CD4-positive, CD25-positive, alpha-beta regulatory T cell (primary cell): ENCODE measurements at places on chromosomes 1 and 21.

DNA sequence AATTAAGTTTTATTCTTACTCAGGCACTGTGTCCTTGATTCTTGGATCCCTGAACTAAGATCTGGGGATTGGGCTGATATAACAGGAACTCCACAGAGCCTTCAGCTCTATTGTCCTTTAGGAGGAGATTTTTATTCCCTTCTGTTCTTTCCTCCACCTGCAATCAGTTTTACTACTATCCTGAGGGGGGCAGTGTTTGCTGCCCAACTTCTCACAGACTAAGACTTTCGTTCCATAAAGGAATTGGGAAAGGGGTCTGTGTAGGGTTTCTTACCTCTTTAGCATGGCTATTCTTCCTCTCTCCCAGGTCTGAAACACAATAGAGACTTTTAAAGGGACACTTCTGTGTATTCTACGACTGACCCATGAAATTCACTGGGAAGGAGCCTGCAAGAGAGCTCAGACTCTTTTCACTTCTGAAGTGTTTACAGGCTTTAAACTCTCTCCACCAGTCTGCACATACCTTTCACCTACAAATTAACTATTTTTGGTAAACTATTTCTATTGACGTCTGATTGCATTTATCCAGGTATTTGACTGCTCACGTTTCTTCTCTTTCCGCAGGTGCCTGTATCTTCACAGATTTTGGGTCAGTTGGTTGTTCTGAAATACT, 103.3 kb upstream of the DEPDC1 start:
- no peak for DNase-seq

DNA sequence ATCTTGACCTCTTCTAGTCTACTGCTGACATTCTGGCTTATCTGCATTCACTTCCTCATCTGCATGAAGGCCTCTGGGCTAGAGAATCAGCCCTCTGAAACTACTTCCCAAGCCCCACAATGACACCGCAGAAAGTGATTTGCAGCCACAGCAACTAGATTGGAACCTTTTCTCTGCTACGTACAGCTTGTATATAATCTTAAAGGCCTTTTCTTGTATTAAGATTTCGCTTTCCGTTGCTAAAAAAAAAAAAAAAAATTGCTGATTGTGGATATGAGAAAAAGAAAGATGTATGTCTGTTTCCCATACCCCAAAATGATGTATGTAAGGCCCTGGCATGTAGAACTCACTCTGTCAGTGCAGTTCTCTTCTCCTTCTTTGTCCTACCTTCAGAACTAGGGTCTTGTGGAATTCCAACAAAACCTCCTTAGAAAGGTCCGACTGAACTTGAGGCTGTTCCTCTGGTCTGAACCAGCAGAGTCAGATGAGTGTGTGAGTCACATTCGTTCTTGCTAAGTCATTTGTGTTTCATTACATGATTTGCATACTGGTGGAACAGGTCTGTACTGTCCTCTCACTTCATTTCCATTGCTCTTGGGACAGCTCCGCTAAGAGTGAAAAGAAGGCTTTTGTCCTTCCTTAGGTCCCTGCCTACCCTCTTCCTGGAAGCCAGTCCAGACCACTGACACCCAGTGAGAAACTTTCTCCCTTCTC, 62.7 kb downstream of the PLPP3 start:
- no peak for DNase-seq

DNA sequence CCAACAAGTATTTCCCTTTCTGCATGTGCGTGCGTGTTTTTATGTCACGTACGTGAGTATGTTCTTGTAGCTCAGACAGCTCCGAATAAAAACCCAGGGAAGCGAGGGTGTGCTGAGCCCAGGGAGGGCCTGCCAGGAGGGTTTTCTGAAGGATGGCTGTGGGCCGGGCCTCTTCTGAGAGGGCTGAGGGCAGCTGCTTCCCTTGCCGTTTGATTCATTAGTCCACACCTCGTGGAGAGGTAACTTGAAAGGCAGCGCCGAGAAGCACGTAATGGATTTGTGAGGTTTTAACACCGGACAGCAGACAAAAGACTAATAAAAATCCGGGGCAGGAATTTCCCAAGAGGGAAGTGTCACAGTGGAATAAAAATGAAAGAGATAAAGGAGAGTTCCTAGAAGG, 29.5 kb downstream of the CD247 start:
- DNase-seq: no peak

- DNase-seq: no peak
Measured at GRCh38 chr1:223339861-223340260, 24.1 kb downstream of the SUSD4 start.

DNA sequence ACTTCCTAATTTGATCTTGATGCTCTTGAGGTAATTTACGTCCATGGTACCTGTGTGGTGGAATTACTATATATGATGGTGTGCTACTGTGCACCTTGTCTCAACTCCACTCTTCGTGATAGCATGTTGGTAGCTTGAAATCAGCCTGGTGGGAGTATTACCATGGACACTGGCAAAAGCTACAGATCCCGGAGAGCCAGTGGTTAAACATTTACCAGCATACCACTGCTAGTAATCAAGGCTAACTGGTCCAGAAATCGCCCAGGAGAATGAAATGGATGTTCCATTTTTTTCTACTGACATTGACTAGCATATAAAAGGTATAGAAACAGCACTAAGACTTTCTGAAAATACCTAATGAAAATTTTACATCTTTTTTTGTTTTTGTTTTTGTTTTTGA, 30.6 kb downstream of the ELK4 start:
- no peak for DNase-seq

DNA sequence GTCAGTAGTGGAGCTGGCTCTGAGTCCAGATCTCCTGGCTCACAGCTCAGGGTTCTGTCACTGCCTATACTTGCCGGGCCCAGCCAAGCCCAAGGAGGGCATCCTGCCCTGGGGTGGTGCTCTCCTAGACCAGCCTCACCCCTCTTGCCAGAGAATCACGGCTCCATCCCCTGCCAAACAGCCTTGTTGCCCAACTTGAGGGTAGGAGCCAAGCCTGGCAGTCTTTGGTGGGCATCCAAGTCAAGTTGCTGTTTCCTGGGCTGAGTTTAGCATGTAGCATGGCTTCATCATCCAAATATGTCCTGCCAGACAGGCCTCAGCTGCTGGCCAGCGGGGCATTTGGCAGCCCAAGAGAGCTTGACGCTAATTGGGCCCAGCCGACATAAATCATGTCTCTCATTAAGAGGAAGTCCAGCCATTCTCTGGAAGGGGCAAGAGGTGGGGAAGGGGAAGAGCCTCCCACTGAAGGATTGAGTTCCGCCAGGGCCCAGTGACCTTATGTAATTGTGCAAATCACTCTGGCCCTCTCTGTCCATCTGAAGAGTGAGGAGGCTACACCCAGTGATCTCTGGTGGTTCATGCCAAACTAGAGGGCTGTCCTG, 22.6 kb upstream of the TRABD2B start:
- no peak for DNase-seq

GRCh38 chr1:30920827-30921226, 12.3 kb upstream of the SDC3 start:
- DNase-seq: no peak

- no peak for DNase-seq
Measured at GRCh38 chr1:2352897-2353550, 38.3 kb downstream of the MORN1 start.

DNA sequence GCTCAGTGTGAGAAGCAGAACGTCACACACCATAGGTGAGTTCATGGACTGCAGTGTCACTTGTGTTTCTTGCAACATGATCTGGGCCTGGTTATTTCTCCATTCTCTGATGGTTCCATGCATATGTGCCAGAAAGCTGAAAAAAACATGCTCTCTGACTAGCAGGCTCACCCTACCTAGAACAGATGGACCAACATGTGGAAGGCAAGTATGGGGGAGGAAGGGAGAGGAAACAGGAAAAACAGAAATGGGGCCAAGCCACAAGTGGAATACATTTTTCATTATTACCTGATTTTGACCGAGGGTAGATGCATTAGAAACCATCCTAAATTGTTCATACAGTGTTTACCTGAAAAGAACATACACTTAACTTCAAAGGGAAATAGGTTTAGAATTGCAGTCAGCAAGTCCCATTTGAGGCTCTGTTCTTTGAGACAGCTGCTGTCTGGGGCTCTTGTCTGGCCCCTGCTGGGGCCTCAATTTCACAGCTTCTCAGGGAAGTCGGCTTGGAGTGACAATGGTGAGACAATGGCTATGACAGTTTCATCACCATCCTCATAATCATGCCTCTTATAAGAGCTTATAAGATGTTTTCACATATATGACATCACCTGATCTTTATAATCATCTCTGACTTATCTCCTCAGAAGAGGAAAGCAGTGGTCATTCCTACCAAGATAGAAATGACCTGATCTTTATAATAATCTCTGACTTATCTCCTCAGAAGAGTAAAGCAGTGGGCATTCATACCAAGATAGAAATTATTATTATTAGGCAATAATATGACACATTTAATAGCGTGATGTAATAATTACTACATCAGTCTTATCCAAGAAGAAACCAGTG, 327.3 kb downstream of the SIPA1L2 start:
- no peak for DNase-seq

- DNase-seq: no peak
Measured at GRCh38 chr21:26776310-26777021, 68.7 kb downstream of the ADAMTS1 start.

GRCh38 chr1:205041998-205042910, 758 bp upstream of the CNTN2 start:
- no peak for DNase-seq

- DNase-seq: no peak
Measured at GRCh38 chr21:34869545-34869944, 179.6 kb downstream of the RUNX1 start.
